Ascending aorta (tissue), 2 donors: ENCODE measurements at places on chromosomes 12 and 14. TPM values are rescaled to one million over a fixed set of nuclear protein-coding genes. Genes with fewer than 3 reads are reported as not detected.

DNA sequence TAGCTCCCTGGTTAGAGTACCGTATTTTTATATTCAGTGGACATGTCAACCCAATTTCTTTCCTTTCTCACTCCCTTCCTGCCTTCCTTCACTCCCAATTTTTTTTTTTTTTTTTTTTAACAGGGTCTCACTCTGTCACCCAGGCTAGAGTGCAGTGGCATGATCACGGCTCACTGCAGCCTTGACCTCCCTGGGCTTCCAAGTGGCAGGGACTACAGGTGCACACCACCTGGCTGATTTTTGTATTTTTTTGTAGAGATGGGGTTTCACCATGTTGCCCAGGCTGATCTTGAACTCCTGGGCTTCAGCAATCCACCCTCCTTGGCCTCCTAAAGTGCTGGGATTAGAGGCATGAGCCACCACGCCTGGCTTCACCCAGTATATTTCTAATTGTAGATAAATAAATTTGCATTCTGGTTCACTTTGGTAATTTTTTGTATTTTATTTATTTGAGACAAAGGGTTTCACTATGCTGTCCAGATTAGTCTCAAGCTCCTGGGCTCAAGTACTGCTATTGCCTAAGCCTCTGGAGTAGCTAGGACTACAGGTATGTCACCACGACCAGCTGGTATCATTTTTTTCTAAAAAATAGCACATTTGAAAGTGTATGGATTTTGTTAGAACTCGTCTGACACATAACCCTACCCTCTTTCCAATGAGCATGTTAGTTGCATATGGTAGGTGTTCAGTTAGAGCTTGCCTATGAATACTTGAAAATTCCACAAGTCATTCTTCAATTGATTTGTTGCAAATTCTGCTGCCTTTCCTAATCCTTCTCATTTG lies 15.7 kb downstream of the SLC38A2 start:
- DNase-seq = no peak

GRCh38 chr14:59427653-59428580 lies 37.3 kb downstream of the GPR135 start:
- peak; percentile 85 for DNase-seq

- DNase-seq = peak; percentile 81
Observed at GRCh38 chr12:53659011-53659551, 16.8 kb downstream of the ATP5MC2 start.

DNA sequence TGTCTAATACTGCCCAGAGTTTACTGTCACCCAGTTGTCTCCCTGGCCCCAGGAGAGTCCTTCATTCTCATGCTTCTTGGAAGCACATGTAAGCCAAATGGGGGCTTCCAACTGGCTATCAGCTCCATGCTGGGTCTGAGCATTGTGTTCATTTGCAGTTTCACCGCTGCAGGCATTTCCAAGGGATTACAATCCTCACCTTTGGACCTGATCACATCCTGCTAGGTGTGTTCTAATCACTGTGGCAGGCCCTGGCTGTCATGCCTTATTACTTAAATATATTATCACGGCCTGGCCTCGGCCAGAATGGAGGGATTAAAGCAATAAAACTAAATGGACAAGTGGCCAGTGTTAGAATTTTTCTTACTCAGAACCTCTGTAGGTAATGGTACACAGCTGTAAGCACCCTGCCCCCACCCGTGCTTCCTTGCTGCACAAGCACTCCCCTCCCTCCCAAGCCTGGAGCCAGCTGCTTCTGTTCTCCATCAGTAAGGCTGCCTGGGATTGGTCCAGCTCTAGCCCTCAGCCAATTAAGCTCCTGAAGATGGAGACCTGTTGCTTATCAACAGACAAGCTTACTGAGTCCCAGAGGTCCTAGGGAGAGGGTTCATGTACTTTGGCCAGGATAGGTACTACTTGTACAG lies 175.9 kb upstream of the RBM19 start:
- DNase-seq = no peak

DNA sequence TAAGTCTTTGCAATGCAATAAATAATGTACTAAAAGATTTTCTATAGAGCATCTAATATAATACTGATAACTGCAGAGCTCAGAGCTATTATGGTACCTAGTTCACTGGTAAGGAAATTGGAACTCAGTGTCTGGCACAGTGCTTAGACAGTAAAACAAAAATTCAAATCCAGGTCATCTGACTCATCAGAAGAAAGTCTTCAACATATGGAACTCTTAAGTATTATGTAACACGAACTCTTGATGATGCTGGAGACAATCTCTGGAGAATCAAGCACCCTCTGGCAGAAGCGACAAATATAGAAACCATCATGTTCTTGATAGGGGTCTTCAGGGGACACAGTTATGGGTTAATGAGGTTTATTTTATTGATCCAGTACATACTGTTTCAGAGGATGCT lies 37.3 kb upstream of the TRHDE start:
- DNase-seq = no peak

GRCh38 chr14:92173668-92174067 lies 51.9 kb downstream of the CPSF2 start:
- no peak for DNase-seq

DNA sequence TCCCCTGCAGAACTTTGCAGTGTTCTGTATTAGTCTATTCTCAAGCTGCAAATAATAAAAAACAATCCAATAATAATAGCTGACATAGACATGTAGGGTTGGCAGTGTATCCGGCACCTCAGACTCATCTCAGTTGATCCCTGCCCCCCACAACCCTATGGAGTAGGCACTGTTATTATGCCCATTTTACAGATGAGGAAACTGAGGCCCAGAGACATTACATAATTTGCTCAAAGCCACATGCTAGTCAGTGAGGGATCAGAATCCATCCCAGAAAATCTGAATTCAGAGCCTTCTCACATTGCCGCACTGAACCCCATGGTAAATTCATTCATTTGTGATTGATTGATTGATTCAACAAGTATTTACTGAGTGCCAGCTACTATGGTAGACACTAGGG lies 226.6 kb upstream of the PWP1 start:
- no peak for DNase-seq

DNA sequence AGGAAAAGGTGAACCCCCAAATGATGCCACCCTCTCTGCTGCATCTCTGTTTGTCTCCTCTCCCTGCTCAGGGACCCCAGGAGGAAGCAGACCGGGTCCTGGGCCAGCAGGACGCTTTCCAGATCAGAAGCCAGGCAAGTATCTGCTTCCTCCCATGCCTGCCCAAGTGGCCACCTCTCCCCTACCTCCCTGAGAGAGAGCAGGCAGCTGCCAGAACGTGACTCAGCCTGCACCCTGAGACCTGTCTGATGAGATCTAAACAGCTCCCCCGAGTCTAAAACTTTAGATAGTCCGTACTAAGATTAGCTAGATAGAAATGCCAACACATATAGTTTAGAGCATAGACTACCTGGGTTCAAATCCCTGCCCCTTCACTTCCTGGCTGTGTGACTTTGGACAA lies 31.2 kb upstream of the OAS1 start:
- DNase-seq = no peak

DNA sequence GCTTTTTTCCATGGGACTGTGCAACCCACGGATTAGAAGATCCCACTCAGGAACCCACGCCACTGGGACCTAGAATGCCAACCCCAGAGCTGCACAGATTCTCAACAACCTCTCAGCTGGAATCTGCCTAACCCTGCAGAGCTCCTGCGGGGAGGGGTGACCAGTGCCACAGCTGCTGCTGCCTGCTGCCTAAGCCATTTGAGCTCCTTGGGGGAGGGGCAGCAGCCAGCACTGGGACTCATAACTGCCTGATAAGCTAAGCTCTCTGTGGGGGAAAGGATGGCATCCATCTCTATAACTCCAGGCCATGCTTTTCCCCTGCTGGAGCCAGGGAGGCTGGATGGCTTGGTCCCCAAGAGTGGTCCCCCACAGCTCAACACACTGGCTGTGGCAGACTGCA lies 182.8 kb downstream of the SLC5A8 start:
- no peak for DNase-seq

GRCh38 chr14:24251880-24252288 lies 9.5 kb upstream of the TINF2 start:
- no peak for DNase-seq

NR1H4 gene
- 0.32 TPM for total RNA-seq

TIMM9 gene
- 0.96 TPM for total RNA-seq
